Muscle of back (tissue), 13 donors: ENCODE measurements at places on chromosomes 4 and X. TPM values are rescaled to one million over a fixed set of nuclear protein-coding genes. Genes with fewer than 3 reads are reported as not detected.

Gene NLGN4X
- 3.5 TPM for polyA plus RNA-seq

Gene UBL4A
- polyA plus RNA-seq = 25.1 TPM

GRCh38 chr4:184668096-184668495, 18.6 kb downstream of the PRIMPOL start:
- DNase-seq = no peak

- no peak for DNase-seq
These were observed 355.7 kb upstream of the NOCT start for GRCh38 chr4:138659812-138660316.

GRCh38 chr4:111792632-111793031, 352.6 kb upstream of the FAM241A start:
- DNase-seq = no peak
